Activated gamma-delta T cell treated with Interleukin-2 at 50 U/mL for 16 hours (primary cell): ENCODE measurements at places on chromosomes 12 and 14.

DNA sequence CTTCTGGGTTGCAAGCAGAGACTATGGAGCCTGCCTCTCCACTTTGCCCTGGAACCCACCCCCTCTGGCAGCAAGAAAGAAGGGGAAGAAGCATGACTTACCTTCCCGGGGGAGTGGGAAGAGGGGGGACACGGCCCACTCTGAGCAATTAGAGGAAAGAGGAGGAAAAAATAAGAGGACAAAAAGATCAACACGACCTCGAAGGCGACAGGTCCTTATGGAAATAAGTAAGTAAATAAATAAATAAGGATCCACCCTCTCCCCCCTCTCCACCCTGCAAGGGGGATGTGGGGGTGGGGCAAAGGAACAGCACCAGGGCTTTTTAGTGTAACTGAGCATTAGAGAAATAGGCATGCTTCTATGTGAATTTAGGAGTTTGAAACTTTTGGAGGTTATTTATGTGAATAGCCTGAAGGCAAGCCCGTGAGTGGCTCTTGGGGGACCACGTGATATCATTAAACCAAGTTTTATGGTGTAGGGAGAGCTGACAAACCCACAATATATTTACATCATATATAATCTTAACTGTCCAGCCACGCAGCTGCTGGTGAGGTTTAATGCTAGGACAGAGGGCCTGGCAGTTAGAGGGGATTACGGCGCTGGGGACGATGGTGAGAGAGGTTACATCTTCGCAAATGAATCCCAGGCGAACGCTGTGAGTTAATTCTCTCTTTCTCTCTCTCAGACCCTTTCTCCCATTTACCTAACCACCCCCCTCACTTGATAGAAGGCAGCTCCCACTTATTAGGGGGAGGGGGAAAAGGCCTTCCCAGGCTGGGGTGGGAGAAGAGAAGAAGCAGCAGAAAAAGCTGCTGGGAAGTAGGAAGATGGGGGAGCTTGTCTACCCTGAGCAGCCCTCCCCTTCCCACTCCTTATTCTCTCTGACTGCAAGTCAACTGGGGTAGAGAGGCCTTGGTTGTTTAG lies 4.8 kb downstream of the HOXC5 start:
- no peak for DNase-seq

DNA sequence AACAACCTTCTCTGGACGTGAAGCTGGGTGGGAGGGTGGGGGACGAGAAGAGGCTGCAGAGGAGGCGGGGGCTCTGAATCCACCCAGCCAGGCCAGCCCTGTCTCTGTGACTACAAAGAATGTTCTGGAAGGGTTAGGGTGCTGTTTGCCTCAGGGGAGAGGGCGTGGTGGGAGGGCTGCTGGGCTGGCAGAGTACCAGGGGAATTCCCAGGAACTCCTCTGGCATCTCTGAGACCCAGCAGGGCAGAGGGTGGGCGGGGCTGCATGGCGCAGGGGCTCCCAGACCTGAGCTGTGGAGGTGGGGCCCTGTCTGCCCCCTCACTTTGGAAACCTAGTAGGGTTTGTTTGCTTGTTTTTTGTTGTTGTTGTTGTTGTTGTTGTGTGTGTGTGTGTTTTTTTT lies 45.5 kb upstream of the FZD10 start:
- DNase-seq = no peak

DNA sequence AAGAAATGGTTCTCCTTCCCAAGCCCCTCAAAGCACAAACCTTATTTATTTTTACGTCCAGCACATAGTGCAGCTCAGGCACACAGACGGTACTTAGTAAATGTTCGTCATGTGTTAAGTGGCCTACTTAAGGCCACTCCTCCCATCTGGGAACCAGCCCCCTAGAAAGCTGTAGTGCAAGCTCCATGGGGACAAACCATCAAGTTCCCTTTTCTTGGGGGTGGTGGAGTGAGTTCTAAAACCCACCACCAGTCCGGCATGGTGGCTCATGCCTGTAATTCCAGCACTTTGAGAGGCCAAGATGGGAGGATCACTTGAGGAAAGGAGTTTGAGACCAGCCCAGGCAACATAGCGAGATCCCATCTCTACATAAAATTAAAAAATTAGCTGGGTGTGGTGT lies 49.4 kb downstream of the PITPNM2 start:
- DNase-seq = no peak

DNA sequence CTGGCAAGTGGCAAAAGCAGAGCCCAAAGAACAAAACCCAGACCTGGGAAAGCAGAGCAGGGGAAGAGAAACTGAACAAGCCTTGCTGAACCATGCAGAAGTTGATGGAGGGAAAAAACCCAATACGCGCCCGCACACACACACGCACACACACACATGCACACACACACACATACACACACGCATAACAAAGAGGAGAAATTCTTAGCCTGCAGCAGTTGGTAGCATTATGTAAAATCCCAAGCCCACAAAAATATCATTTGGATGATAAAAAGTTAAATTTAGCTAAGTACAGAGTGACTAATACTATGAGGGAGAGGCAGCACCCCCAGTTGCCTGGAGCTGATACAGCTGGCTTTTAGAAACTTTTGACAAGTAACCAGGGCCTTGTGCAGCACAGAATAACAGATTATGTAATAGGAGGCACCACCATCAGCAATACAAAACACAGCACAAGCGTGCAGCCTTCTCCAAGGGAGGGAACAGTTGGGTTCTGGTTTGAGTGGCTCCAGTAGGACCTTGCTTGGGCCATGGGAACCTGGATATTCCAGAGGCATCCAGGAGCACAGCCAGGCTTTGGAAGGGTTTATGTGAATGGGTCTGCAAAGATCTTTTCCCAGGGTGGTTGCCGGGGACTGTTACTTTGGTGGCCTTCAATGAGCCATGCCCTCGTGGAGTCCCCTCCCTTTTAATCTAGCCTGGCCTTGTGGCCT lies 35.3 kb downstream of the PITPNM2 start:
- no peak for DNase-seq

GRCh38 chr12:11510671-11511070 lies 115.3 kb upstream of the PRB2 start:
- no peak for DNase-seq

DNA sequence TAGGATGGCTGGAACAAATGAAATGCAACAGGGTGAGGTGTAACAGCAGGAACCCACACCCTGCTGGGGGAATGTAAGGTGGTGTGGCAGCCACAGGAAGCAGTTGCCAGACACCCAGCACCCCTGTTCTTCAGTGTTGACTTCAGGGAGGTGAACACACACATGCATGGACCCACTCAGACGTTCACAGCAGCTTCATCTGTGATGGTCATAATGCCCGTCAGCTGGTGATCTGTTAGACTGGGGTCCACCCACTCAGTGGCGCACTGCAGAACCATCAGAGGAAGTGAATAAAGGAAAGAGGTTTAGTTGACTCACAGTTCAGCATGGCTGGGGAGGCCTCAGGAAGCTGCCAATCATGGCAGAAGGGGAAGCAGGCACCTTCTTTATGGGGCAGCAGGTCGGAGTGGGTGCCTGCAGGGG lies 22.7 kb upstream of the TEX22 start:
- DNase-seq = no peak

GRCh38 chr14:75279153-75279762 lies 630 bp downstream of the FOS start:
- DNase-seq = no peak

DNA sequence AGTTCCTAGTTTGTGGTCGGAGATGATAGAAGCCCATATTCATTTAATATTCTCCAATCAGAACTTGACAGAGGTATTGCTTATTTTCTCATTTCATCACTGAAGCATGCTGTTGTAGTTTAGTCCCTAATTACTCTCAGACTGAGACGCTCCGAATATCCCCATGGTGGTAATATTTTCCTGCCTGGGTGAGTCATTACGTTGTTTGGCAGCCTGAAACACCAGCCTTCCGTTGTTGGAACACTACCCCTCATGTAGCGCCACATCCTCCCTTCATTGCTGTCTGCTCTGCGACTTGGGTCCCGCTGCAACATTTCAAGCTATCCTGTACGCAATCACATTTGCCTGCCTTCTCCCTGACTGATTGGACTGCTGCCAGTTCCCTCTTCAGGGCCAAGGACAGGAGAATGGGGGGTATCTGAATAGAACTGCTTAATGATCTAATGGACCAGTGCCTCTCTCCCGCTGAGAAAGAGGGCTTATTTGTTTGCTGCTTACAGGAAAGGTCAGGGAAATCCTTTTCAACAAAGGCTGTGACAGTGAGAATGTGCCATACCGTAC lies 369.1 kb downstream of the NPAS3 start:
- DNase-seq = no peak
